ENCODE measurements at places on chromosomes 6 and 20.

DNA sequence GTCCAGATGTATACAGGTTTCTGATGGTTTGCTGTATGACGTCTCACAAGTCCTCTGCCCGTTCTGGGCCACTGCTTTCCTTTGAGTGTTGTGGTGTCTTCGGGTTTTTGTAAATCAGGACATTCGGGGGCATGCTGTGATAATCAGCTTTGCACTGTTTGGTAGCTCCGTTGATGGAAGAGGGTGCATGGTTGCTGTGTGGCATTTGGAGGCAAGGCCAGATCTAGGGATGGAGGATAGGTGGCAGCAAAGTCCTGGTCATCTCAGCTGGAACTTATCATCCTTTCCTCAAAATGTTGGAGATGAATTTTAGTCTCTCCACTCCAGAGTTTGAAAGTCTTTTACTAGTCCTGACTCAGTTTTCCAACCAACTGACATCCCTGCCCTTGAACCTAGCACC lies 91.0 kb downstream of the SCP2D1 start:
- peak; percentile 4 for DNase-seq

- no peak for DNase-seq
Measured at GRCh38 chr6:87879132-87879861, 168.3 kb upstream of the SPACA1 start.

DNA sequence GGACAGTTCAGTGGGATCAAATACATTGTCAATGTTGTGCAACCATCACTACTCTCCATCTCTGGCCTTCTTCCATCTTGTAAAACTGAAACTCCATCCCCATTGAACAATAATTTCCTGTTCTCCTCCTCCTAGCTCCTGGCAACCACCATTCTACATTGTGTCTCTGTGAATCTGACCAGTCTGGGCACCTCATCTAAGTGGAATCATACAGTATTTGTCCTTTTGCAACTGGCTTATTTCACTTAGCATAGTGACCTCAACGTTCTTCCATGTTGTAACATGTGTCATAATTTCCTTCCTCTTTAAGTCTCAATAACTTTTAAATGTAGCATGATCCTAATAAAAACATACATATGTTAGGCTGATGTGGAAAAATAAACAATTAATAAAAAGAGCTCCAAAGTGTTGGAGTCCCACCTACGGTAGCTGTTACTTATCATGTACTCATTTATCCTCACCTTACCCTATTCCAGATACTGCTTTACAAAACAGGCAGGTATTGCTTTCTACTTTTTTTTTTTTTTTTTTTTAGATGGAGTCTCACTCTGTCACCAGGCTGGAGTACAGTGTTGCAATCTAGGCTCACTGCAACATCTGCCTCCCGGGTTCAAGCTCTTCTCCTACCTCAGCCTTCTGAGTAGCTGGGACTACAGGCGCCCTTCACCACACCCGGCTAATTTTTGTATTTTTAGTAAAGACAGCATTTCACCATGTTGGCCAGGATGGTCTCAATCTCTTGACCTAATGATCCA lies 91.9 kb downstream of the TNFAIP3 start:
- no peak for DNase-seq

GRCh38 chr6:113102761-113103160 lies 754.4 kb upstream of the MARCKS start:
- peak; percentile 3 for DNase-seq

GRCh38 chr6:79862711-79863110 lies 84.6 kb downstream of the ELOVL4 start:
- no peak for DNase-seq

DNA sequence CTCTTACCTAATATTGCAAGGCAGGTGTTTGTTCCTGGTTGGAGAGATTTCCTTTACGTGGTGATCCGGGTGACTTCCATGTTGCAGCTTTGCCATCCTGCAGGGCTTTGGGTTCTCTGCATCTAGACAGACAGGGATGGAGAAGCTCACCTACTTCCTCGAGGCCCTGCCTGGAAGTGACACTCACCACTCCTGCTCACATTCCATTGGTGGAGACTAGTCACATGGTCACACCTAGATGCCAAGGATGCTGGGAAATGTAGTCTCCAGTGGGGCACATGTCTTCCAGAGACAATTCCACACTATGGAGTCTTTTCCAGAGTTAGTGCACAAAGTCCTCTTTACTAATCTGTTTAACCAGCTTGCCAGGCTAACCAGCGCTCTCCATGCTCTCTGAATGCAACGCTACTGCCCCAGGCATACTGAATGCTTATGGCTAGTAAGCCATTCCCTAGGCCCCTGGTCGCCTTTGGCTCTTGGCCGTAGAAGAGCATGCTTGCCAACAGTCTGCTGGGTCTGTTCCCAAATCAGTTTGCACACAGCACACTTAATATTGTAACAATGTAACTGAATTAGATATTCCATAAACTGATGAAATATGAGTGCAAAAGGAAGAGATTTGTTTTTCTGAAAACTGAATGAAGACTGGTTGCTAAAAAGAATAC lies 6.7 kb upstream of the KCNK15 start:
- DNase-seq = peak; percentile 79

- no peak for DNase-seq
Measured at GRCh38 chr6:117280922-117281321, 15.6 kb downstream of the VGLL2 start.

DNA sequence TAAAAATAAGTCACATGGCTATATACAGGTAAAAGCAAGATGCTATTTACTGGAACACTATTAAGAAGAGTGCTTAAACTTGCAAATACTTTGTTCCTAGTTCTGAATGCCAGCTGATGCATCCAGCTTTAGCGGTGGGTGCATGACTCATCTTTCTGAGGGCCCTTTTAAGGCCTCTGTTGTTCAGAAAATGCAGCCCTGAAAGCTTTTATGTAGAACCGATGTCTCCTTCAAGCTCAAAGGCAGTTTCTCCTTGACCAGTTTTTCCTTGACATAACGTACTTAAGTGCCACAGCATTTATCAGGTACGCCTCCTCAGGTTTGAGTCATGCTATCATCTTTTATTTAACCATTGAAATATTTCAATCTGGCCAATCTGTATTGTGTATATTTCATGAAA lies 82.8 kb downstream of the MLIP start:
- DNase-seq = peak; percentile 62

- no peak for DNase-seq
Measured at GRCh38 chr6:110147870-110148269, 31.6 kb downstream of the WASF1 start.

DNA sequence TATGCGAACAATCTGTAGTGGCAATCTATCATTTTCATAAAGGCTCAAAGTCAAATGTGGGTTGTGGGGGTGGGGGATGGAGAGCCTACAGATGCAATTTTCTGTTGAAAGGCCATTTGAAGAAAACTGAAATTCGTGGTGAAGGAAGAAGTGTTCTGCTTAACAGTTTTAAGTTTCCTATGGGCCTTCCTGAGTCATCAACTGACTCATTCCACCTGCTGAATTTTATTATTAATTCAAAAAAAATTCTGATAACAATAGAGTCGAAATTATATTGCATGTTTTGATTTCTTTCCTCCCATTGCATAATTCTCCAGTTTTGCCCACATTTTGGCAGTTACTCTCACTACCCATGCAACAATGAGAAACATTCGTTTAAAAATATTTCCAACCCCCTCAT lies 622.3 kb upstream of the ARID1B start:
- DNase-seq = no peak

GRCh38 chr6:39093149-39093708 lies 21.8 kb downstream of the SAYSD1 start:
- DNase-seq = no peak

DNA sequence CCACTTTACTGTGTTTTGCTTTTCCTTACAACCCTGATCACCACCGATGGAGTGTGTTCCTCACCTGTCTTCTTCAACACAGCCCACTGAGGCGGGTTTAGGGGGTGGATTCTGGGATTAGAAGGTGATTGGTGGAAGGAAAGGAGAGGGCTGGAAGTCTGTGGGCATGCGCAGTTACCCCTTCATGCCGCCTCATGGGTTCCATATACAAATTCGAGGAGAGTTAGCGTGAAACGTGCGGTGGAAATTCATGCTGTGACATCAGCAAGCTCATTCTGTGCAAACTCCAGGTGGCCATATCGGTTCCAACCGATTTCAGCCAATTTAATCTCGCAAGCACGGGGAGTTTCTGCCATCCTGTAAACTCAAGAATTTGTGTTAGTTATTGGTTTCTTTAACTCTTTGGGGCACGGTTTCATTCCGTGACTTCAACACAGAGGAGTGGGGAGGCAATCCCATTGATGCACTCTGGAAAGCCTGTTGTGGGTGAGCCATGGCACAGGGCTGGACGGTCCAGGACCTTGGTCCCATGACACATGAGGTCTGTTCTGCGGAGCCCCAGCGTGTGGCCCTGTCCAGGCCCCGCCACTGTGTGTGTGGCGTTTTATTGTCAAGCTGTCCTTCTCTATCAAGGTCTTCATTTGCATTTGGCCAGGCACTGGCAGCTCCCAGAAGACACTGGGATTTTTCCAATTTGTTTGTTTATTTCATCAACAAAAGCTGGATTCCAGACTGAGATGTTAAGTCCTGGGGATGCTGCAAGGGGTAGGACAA lies 482.8 kb upstream of the SULF2 start:
- no peak for DNase-seq

DNA sequence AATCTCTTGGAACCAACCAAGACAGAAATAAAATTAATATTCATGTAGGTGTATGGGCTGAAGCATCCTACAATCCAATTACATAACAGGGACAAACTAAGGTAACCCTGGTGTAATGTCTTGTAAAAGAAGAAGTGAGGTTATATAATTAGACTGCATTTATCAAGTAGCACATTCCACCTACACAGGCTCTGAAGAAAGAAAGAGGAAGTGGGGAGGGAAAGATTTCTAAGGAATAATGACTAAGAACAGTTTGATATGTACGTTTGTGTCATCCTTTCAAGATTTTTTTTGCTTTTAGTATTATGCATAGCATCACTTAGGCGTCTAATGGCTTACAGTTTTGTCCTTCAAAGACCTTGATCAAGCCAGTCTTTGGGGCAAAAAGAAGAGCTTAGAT lies 139.7 kb downstream of the PLCB1 start:
- DNase-seq = no peak

- peak; percentile 73 for DNase-seq
Measured at GRCh38 chr6:38273325-38273724, 366.4 kb downstream of the BTBD9 start.

- no peak for DNase-seq
Measured at GRCh38 chr6:170091639-170092579, 199.0 kb downstream of the DLL1 start.

DNA sequence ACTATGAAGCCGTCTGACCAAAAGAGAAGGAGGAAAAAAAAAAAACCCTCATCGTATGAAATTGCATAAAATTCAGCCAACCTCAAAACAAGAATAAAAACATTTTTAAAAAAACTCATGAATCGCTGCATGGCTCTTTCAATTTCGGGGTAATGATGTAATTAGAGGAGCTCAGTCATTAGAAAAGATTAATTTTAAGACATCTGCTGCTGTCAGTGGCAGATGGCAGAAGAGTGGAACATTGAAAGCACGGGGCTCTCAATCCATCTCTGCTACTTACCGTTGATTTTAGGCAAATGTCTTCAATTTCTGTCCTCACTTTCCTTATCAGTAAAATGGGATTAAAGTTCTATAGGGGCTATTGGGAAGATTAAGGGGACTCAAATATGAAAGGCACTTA lies 79.1 kb downstream of the EYA2 start:
- no peak for DNase-seq

DNA sequence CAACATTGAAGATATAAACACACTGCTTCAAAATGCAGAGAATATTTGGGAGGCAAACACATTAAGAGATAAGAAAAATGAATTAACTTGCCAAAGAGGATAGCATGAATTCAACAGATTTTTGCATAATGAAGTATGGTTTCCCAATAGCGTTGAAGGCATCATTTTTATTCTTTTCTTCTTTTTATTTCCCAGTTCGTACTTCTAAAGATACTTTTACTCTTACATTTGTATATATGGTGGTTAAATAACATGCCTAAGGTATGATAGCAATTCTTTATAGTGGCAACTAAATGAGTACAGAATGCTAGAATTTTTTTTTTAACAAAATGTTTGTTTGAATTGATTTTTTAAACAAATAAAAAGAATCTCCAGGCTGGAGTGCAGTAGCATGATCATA lies 473.4 kb upstream of the MARCKS start:
- DNase-seq = no peak

DNA sequence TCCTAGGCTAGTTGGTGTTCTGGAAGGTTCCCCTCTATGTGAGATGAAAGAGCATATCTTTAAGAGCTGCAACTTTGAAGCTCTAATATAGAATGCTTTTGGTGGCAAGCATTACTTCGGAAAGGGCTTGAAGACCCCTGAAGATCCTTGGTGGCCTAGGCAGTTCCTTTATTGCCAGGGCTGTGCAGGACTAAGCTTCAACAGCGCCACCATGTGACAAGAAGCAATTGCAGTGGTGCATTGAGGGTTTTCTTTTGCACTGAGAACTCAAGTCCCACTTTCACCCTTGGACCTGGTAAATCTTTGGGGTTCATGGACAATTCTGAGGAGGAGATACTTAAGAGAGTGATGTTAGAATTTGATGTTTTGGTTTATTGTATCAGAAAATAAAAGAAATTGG lies 237.4 kb upstream of the GMDS start:
- no peak for DNase-seq

DNA sequence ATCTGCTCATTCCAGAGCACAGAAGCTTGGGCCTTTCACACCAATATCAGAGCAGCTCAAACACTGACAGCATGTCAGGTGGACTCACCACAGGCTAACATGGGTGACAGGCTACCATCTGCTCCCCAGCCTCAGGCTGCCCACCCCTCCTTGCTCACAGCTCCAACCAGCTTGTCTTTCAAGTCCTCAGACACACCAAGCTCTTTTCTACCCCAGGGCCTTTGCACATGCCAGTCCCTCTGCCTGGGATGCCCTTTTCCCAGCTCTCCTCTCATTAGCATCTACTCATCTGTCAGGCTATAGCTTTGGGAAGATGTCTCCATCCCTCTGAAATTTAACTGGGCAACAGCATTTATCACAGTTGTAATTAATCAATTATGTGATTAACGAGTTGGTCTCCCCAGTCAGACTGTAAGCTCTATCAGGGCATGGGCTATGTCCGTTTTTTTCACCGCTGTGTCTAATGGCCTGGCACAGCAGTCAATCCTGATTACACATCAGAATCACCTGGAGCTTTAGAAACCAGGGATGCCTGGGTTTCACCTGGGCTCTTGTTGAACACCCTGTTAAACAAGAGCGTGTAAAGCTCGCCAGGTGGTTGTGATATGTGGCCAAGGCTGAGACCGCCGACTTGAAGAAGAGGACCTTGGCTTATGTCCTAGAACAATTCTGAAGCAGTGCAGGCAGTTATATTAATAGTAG lies 88.9 kb upstream of the MRPS10 start:
- DNase-seq = no peak

GRCh38 chr6:145036848-145037567 lies 698.3 kb downstream of the EPM2A start:
- DNase-seq = no peak

- DNase-seq = no peak
Measured at GRCh38 chr6:29661071-29661470, 4.2 kb downstream of the MOG start.

DNA sequence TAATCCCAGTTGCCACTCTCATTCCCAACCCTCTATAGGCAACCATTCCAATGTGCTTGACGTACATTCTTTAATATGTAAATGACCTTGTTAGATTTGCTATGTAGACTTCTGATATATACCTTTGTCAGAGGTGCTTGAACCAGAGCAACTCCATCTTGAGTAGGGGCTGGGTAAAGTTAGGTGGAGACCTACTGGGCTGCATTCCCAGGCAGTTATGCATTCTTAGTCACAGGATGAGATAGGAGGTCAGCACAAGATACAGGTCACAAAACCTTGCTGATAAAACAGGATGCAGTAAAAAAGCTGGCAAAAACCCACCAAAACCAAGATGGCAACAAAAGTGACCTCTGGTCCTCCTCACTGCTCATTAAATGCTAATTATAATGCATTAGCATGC lies 8.3 kb upstream of the HM13 start:
- no peak for DNase-seq
